Kidney epithelial cell (primary cell): ENCODE measurements at places on chromosomes 2 and 18.

- no peak for DNase-seq
These were observed 659.9 kb upstream of the ID2 start for GRCh38 chr2:8021921-8022320.

DNA sequence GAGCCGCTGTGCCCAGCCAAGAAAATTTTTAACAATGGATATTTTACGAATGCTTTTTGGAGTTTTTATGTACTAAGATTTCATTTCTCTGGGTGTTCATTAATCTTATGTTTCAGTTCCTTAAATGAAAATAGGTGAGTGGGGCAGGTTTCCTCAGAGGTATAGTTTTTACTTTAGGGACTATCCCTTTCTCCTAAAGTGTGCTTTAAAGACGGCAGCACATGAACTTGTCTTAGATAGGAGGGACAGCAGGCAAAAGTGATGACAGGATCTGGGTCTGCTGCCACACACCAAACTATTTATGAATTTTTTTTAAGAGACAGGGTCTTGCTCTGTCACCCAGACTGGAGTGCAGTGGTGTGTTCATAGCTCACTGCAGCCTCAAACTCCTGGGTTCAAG, 8.0 kb upstream of the REL start:
- DNase-seq = no peak

DNA sequence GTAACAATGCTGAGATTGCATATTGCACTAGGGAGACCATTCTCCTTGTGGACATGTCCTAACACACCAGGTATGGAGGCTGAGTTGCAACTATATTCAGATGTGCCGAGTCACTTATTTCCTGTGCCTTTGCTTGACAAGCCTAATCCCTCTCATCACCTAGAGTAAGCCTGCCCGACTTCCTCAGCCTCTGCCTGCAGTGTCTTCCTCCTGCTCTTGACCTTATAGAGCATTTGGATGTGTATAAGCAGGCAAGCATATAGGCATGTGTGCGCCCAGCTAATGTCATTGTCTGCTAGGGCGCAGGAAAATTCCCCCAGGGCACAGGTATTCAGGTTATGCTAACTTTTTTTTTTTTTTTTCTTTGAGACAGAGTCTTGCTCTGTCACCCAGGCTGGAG, 316.9 kb downstream of the CDH2 start:
- no peak for DNase-seq

DNA sequence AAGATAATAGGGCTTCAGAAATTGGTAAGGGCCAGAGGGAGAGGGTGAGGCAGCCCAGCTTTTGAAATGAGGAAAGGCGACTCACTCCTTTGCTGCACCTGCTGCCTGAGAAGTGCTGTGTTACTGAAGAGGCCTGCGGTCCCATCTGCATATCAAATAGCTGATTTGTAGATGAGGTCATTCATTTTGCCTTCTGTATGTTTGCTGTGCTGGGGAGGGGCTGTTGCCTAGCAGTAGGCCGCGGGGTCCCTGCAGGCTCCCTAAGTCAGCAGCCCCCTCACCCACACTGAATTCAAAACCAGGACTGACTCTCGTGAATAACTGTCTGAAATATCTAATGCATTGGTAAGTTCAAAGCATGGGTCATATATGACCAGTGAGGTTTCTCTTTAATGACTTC, 377.2 kb downstream of the SOX11 start:
- DNase-seq = no peak

GRCh38 chr2:217162533-217162932, 302.7 kb upstream of the TNP1 start:
- DNase-seq = peak; percentile 61

DNA sequence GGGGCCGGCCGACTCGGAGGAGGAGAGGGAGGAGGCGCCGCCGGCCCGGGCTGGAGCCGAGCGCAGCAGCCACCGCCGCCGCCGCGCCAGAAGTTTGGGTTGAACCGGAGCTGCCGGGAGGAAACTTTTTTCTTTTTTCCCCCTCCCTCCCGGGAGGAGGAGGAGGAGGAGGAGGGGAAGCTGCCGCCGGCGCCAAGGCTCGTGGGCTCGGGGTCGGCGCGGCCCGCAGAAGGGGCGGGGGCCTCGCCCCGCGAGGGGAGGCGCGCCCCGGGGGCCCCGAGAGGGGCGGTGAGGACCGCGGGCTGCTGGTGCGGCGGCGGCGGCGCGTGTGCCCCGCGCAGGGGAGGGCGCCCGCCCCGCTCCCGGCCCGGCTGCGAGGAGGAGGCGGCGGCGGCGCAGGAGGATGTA, 316 bp downstream of the CRIM1 start:
- no peak for DNase-seq

GRCh38 chr2:181777734-181778133, 97.4 kb upstream of the NEUROD1 start:
- DNase-seq = no peak

GRCh38 chr18:31891566-31891965, 51.4 kb downstream of the TRAPPC8 start:
- no peak for DNase-seq

DNA sequence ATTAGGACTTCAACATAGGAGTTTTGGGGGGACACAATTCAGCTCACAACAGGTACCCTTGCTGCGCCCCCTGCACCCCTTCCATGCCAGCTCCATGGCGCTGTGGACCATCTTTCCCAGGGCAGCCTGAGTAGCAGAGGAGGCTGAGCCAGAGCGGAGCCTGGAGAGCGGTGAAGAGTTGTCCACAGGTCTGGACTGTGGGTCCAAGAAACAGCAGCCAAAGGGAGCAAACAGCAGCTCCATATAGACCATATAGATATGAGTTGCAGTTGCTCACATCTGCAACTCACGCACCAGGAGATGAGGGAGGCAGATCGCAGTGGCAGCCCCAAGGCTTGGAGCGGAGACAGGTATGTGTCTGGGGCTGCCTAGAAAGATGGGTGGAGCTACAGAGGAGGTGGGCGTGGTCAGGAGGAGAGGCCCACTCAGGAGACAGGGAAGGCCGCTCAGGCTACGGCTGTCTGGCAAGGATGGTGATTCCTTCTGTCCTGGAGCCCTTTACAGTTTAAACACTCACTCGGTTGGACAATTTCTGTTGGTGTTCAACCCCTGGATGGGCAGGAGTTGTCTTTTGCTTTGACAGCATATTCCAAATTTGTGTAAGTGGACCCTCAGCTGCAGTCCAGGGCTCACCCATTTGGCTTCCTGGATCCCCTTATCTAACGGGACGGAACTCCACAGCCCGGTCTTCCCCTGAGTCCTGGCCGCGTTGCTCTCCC, 155.1 kb downstream of the LPIN1 start:
- DNase-seq = no peak

DNA sequence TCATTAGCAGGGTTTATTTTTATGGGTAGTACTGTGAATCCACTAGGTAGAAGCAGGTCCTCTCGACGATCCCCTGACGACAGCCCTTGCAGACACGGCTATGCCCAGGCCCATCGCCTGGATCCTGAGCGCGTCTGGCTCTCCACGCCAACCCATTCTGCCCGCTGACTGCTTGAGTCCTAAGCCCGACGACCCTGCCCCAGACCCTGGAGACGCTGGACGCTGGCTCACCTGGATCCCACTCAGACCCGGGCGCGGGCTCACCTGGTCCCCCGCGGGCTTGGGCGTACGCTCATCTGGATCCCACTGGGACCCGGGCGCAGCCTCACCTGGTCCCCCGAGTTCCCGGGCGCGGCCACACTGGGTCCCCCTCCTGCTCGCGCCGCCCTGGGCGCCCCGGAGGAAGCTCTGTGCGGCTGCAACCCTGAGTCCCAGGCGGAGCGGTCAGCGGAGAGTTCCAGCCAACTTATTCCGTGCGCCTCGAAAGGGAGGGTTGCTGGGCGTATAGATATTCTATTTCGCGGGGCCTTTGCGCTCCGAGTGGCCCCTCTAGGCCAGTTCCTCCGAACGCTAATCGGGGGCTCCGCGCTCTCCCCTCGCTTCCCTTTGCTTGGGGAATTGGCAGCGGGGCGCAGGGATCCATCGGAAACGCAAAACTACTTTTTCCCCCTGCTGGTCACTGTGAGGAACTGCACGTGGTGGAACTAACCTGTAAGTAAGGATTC, 22.4 kb upstream of the RMP24 start:
- DNase-seq = peak; percentile 14

- DNase-seq = no peak
These were observed 597 bp upstream of the TEKT4 start for GRCh38 chr2:94870440-94871225.

DNA sequence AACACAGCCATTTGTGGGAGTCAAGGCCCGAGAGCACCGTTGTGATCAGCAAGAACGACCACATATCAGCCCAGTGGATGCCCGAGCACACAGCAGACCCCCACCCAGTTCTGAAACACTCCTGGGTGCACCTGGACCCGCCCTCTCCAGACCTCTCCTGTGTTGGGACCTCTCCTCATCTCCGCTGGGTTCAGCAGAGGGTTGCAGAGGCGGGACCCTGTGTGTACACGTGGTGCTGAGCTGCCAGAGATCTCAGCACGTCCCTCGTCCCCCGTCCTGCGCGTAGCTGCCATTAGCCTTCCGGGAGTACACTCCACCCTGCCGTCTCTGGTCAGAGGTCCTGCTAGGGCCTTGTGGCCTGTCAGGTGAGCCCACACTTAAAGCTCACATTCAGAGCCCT, 51.7 kb downstream of the ADI1 start:
- DNase-seq = no peak

GRCh38 chr18:10010611-10011015, 96.8 kb downstream of the VAPA start:
- peak; percentile 38 for DNase-seq

GRCh38 chr18:58947136-58947732, 82.6 kb downstream of the ZNF532 start:
- DNase-seq = no peak

- DNase-seq = no peak
These were observed 8.4 kb upstream of the IER3IP1 start for GRCh38 chr18:47184419-47185050.

DNA sequence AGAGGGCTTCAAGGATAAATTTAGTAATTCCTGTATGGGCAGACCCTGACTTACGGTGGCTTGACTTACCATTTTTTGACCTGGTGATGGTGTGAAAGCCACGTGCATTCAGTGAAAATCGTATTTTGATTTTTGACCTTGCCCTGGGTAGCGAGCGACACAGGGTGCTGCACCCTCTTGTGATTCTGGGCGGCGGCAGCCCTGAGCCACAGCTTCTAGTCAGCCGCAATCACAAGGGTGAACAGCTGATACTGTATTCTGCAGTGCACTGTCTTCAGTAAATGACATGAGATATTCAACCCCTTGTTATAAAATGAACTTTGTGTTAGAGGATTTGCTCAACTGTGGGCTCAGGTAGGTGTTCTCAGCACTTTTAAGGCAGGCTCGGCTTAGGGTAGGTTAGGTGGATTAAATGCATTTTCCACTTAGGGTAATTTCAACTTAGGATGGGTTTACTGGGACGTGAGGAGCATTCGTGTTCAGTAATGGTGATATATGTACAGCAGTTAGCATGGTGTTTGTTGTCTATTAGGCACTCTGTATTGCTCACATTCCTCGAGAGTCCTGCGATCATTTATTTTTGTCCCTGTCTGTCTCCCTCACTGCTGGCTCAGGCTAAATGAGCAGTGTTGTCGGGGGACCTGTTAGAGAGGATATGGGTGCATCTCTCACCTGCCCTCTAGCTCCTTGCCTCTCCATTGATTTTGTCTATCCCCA, 109.9 kb downstream of the CEP192 start:
- DNase-seq = no peak

DNA sequence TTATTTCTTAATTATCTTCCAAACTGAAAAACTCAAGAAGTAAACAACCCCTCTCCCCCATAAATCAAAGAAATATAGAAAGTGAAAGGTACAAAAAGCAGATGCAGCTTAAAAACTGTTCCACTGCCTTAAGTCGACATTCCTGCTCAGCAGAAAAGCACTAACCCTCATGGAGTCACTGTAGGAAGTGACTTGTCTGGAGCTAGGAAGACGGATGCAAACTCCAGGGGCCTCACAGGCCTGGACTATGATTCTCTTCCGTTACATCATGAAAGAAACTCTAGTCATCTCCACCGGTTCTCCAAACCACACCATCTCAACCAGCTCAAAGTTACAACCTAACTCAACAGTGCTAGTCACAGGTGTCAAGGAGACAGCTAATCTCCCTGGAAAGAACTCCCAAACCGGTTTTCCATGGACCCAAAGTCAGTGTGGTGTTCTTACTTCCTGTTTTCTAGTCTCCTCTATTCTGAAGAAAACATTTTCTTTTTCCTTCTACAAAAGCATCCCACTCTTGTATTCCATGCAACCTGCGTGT, 128.4 kb downstream of the PIEZO2 start:
- no peak for DNase-seq

- DNase-seq = no peak
These were observed 213.4 kb downstream of the GPD2 start for GRCh38 chr2:156649596-156649995.

DNA sequence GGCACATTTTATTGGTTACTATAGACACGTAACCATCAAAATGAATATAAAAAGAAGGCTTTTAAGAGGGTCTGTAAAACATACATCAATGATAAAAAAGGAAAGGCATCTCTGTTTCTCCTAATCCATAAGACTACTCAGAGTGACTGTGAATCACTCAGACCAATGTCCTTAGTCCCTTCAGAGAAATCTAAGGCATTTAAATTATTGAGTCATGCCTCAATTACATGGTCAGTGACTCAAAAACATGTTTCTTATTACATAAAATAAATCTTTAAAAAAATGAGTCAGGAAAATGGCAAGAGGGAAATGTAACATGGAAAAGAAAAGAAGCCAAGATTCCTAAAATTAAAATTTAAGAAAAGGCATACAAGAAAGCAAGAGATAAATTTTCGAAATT, 146.6 kb downstream of the ERBB4 start:
- DNase-seq = no peak

DNA sequence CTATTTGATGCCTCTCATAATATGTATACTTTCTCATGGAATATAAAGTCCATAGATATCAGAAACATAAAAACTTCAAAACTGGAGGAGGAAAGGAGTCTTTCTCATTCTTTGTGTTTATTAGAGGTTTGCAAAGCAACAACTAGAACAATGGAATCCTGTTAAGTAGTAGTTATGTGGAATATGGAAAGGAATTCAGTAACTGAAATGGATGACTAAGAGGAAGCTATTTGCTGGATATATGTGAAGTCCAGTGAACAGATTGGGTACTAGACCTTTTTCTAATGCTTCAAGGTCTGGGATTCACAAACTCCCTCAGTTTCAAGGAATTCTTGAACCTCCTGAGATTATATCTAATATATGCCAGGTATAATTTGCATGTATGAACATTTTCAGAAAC, 353.6 kb upstream of the FANCL start:
- DNase-seq = no peak

GRCh38 chr2:86290596-86291327, 46.7 kb downstream of the REEP1 start:
- DNase-seq = no peak

DNA sequence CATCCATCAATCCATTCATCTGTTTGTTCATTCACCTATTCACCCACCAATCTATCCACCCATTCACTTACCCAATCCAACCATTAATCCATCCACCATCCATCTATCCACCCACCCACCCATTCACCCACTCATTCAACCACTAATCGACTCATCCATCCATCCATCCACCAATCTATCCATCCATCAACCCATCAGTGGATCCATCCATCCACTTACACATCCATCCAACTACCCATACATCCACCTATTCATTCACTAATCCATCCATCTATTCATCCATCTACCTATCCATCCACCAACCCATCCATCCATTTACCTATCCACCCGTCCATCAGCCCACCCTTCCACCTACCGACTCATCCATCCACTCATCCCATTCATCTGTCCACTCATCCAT, 11.3 kb downstream of the MYO7B start:
- no peak for DNase-seq

- DNase-seq = peak; percentile 89
These were observed 18.0 kb downstream of the MBP start for GRCh38 chr18:77114415-77115191.
